ENCODE measurements at places on chromosomes 3 and 15.

DNA sequence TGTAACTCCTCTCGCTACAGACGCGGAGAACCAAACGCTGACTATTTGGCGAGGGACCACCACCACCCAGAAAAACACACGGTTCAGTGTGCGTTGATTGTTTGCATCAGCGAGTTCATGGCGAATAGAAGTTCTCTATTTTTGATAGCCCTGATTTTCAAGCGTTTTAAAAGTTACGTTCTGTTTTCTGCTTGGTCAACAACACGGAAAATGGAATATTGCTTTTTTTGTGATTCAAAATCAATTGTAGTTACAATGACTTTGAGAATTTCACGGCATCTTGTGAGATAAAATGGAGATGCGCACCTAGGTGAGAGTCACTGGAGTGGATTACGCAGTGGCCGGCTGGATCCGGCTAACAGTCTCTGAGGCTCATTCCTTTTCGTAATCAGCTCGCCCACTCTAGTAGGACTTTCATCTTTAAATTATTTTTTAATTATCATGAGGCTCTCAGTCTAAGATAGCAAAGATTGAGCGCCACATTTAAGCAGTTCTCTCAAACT lies 54.8 kb downstream of the CCDC54 start:
- DNase-seq, result no peak

- no peak for DNase-seq
These were observed 49.7 kb upstream of the SCAANT1 start for GRCh38 chr3:63961891-63962290.

GRCh38 chr3:168091302-168091858 lies 4.3 kb downstream of the GOLIM4 start:
- DNase-seq, result no peak

GRCh38 chr3:129018751-129019150 lies 17.6 kb downstream of the EFCC1 start:
- DNase-seq, result no peak

GRCh38 chr15:72685301-72685924 lies 569 bp downstream of the HIGD2B start:
- no peak for DNase-seq

DNA sequence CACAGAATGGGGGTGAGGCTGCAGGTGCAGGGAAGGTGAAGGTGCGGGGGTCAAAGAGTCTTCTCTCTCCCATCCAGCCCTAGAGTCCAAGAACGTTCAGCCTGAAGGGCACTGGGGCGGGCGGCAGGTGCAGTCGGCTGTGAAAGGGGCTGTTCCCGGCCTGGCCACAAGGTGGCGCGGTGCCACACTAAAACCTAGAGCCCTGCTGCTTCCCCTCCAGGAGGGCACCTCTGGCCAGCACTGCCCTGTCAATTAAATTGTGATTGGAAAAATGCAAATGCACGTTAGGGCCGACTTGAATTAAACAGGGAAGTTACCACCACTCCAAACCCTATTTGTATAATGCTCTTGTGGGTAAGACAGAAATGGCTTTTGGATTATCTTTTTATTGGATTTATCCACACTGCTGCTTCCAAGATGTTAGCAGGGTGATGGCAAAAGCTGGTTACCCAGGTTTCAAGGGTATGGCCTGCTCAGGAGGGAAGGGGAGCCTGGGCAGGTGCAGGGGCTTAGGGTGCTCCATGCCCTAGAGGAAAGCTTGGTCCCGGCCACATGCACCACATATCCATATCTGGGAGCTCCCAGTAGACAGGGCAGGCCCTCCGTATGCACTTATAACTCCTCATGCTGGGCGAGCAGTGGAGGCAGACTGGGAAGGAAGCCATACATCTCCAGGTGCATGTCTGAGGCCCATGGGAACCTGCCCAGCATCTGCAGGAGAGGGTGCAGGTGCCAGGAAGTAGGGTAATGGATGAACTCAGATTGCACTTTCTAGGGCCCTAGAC lies 119.8 kb downstream of the ADCY5 start:
- peak; percentile 82 for DNase-seq

DNA sequence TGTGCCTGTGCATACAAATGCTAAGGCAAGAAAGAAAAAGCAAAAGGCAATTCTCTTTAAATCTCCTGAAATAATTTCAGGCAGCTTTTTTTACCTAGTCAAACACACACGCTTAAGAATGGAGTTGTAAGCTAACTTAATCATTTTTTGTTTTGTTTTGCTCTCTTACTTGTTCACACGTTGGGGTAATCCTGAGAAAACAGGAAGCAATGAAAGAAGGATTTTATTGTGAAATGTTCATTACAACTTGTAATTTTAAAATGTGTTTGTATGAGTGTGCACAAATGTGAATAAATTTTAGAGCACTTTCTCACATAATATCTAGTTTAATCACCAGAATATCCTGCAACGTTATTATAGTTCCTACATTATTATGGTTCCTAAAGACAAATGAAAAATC lies 263.8 kb downstream of the LPP start:
- no peak for DNase-seq

DNA sequence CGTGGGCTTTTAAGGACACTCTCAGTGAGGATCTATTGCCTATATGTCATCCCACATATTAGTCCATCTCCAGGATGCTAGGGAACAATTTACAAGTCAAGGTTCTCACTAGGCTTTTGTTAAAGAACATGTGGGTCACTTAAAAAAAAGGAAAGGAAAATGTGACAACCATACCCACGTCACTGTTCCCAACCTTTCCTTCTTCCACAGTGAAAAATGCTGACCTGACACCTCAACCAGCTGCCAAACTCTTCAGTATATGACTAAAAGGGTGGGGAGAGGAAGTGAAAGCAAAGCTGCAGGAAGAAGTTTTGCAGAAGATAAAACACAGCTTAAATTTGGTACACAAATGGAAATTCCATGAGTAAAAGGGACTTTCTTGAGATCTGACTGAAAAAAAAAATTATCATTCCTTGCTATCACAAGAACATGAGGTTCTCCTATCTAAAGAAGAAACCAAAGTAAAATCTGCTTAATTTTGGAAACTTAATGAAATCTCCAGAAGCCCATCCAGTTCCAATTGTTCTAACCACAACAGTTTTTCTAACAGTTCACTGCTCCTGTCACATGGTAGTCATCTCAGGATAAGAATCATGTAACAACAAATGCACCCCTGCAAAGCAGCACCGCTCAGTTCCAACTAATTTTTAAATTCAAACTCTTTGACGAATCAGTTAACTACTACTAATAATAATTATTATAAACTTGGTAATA lies 117.0 kb upstream of the TSPAN3 start:
- no peak for DNase-seq

- no peak for DNase-seq
These were observed 103.8 kb downstream of the GALK2 start for GRCh38 chr15:49273734-49274318.

DNA sequence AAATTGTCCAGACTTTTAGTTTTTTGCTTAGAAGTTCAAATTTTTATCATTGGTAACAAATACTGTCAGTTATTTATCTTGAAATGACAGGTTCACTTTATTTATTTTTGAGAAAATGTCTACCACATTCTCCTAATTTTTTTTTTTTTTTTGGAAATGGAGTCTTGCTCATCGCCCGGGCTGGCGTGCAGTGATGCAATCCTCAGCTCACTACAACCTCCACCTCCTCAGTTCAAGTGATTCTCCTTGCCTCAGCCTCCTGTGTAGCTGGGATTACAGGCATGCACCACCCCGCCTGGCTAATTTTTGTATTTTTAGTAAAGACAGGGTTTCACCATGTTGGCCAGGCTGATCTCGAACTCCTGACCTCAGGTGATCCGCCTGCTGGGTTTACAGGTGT lies 16.1 kb upstream of the EBLN2 start:
- no peak for DNase-seq

GRCh38 chr3:16369885-16370284 lies 104.9 kb downstream of the OXNAD1 start:
- no peak for DNase-seq

DNA sequence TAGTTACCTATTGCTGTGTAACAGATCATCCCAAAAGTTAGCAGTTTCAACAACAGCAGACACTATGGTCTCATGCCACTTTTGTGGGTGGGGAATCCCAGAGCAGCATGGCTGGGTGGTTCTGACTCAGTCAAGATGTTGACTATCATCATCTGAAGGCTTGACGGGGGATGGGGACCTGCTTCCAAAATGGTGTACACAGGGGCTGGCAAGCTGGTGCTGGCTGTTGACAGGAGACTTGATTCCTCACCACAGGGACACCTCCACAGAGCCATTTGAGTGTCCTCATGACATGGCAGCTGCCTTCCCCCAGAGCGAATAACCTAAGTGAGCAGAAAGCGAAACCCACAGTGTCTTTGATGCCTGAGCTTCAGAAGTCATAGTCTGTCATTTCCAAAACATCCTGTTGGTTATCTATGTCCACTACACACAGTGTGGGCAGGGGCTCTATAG lies 19.1 kb downstream of the DNAJB8 start:
- DNase-seq, result no peak

GRCh38 chr3:130925628-130926027 lies 31.7 kb downstream of the ATP2C1 start:
- DNase-seq, result no peak

DNA sequence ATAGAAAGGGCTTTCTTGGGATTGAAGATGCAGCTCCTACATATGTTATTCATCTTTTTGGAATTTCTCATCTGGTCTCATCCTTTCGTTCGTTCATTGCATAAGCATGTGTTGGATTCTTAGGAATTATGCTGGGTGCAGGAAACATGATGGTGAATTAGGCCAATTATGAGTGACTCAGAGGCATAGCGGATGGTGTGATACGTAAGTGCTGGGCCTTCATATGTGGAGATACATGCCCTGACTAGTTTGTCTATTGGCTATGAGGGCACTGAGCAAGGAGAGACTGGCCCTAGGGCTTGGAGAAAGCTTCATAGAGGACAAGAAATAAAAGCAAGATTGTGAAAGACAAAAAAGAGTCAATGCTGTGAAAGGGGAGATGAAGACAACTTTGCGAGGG lies 235.1 kb downstream of the MYRIP start:
- no peak for DNase-seq

DNA sequence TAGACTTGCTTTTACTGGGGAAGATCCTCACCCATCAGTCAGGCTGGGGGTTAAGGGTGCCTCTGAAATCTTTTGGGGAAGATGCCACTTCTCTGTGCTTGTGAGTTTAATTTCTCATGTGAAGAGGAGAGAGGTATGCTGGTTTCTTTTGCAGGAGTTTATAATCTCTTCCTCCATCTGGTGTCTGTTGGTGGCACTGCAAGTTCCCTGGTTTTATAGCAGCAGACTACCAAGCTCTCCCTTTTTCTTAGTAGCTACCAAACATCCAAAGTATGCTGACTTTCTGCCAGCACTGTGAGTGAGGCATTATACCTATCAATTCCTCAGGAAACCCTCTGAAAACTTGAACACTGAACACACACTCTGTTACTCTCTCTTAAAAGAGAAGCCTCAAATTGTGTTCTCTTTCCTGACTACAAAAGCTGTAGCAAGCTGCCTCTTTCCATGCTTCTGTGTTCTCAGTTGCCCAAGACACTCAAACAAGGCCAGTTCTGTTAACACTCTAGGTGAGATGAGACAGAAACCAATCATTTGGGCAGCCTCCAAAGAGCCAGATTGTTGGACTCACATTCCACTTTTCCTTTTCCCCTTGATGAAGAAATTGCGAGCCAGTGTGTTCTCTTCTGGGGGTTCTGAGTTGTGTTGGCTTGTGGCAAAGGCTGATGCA lies 299.5 kb downstream of the GAP43 start:
- no peak for DNase-seq

GRCh38 chr15:60396100-60396499 lies 1.7 kb downstream of the ANXA2 start:
- no peak for DNase-seq

DNA sequence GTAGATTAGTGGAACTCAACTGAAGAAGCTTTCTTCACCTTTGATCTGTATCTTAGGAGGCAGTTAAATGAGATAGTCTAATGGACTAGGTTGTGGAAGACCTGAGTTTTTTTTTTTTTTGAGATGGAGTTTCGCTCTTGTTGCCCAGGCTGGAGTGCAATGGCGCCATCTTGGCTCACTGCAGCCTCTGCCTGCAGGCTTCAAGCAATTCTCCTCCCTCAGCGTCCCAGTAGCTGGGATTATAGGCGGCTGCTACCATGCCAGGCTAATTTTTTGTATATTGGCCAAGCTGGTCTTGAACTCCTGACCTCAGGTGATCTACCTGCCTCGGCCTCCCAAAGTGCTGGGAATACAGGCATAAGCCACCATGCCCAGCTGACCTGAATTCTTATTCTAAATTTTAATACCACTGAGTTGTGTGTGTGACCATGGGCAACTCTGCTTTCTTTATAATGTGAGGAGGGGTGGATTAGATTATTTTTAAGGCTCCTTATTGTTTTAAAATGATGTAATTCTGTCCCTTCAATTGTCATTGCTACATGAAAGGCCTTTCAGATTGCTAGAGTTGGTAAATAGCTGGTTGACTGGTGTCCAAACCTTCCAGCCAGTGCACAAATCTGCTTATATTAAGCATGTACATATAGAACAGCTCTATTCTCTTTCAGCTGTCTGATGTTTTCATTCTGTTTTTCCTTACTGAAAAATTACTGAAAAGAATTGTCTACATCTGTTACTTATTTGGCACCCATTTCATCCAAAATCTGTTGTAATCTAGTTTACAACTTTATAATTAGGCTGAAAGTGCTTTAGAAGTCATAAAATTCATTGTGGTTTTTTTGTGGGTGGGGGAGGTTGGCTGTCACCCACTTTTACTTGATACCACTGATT lies 2.3 kb downstream of the LNP1 start:
- no peak for DNase-seq

DNA sequence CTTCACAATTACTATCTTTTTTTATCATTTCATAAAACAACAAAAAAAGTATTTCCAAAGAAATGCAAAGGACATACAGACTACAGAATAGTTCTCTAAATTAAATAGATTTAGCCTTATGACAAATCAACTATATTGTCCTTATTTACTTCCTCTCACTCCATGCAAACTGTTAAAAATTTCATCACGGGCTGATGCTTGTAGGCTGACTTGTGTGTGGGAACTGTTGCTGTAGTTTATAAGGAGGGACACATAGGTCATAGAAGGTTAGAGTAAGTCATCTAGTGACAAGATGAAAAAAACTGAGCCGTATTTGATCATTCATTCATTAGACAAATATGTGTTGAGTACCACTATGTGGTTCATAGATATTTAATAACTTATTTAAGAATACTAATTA lies 232.5 kb upstream of the TBL1XR1 start:
- DNase-seq, result no peak

DNA sequence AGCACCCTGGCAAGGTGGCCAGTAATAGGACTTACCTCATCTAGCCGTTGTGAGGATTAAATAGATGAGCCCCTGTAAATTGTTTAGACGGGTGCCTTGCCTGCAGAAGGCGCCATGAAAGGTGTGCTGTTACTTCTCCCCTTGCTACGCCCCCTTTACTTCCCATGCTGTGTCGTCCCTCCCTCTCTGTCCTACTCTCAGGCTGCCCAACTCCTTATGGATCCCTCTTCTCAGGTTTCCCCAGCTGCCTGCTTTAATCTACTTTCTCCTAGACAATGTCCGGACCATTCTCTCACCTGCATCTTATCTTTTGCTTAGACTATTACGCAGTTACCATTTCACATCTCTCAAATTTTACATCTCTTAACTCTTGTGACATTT lies 1.7 kb upstream of the FBXW12 start:
- DNase-seq, result no peak

DNA sequence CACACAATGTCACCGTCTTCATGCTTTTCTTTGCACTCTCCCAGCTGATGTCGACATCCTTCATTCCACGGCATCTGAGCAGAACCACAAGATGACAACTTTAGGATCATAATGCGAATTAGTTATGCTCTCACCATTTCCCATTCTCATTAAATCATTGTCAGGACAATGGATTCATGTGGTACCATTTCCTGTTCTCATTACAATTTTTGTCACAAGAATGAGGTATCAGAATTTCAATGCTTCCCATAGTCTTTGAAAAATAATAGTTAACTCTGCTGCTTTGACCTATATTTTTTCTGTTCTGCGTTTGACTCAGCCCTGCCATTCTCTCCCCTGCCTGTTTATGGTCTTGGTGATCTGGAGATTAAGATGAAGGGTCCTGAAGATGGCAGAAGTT lies 175.7 kb upstream of the MDFIC2 start:
- DNase-seq, result no peak

All from HTR-8/SVneo (cell line).